ENCODE measurements at places on chromosomes 7 and 10. TPM values are rescaled to one million over a fixed set of nuclear protein-coding genes. Genes with fewer than 3 reads are reported as not detected.
A peak's percentile ranks its signal among the peaks of the same experiment; 100 is the strongest.

GRCh38 chr10:63467841-63468240 is 2.1 kb upstream of the JMJD1C start:
- DNase-seq = no peak

DNA sequence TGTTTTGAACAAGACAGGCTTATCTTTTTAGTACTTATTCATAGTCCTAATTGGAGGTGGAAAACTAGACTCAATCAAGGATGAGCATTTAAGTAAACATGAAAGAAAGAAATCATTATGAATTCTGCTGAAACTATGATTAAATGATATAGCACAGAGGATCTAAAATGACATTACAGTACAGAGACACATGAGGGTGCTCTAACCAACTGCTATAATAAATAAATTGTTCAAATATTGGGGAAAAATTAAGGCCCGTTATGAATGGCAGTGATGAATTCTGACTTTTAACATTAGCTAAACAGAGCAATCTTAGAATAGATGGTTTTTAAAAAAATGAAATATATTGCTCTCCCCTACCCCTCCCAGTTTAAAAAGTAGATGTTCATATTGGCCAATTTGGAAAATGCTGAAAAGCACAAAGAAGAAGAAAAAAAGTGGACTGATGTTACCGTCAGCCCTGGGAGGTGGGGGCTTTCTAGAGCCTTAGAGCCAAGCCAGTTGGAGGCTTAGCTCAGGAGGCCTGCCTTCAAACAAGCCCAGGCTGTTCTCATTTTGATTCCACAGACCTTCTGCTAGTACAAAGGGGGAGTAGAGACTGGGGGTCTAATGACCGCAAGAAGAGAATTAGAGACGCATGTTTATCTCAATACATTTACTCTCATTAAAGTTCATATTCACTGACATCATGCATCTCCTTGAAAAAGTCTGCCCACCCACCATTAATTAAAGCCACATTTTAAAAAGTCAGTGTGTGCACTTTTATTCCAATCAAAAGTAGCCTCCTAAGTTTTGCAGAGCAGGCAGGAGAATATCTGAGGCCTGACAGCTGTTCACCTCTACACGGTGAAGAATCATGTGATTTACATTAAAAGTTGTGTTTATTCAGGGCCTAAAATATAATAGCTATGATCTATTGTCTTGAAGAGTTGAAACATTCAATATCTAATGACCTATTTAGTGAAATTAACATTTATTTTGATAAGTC is 10.0 kb downstream of the WNT2 start:
- no peak for DNase-seq

DNA sequence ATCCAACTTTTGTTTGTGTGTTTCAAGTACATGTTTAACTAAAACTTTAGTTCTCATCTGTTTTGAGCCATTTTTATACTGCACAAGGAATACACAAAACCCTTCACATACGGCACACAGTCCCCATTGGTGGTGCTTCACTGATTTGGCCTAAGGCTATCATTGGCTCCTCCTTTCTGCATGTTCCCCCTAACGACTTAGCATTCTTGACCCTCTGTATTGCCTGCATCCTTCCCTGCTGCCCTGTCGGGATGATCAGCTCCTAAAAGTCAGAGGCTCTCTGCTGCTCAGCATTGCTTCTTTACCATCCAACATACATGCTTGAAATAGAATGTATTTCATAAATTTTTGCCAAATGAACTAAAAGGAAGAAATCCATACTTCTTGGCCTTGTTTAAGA is 111.4 kb upstream of the ABCB5 start:
- no peak for DNase-seq

GRCh38 chr10:62614389-62615157 is 189.9 kb upstream of the ADO start:
- peak; percentile 76 for DNase-seq

DNA sequence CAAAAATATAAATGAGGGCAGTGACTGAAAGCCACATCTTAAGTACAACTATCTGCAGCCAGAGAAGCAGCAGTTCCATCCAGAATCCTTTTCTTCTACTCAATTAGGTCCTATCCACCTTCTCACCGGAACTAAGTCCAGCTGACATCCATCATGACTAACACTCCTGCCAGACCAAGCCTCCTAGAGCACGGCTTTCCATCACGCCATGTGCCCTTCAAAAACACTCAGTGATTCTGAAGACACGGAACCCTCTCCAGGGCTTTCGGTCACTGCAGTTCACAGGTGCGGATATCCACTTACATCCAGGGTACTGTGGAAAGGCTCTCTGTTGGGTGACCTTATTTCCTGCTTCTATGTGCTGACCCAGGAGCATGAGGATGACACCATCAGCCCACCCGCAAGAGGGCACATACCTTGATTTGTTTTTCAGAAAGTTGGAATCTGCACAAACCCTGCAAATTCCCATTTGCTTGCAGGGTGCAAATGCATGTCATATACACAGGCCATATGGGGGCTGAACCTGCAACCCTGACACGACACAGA is 64.3 kb downstream of the FAM171A1 start:
- no peak for DNase-seq

DNA sequence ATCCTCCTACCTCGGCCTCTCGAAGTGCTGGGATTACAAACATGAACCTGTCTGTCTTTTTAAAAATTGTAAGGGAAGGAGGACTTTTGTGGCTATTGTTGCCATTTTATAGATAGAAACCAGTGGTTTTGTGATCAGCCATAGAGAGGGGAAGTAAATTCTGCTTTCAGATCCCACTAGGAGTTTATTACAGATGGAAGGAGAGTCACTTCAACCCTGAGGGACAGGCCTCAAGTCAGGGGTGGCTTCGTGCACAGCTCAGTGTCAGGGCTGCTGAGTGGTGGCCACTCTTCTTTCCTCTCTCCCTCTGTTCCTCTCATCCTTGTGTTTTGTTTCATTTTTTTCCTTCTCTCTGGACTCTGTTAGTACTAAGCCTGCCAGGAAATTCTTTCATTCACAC is 60.8 kb downstream of the OGDH start:
- no peak for DNase-seq

- DNase-seq = no peak
Measured at GRCh38 chr7:128875523-128875948, 12.9 kb downstream of the ATP6V1F start.

- DNase-seq = no peak
Measured at GRCh38 chr10:116774728-116775151, 32.4 kb upstream of the HSPA12A start.

DNA sequence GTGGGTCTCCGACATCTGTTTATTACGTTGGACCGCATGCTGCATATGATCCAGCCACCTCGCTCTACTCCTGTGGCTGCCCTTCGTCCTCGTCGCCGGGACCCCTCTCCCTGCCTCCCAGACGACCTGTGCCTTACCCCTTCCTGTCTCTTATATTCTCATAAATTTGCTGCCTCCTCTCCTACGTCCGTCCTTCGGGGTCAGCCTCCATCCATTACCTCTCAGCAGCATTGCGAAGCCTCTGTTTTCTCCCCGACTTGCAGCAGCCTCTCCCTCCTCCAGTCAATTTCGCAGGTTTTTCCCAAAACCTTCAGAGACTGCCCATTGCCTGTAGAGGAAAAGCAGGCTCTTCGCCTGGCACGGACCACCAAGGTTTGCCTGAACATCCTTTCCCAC is 39.4 kb upstream of the LEP start:
- DNase-seq = no peak

GRCh38 chr10:117126034-117126433 is 12.0 kb downstream of the VAX1 start:
- no peak for DNase-seq

DNA sequence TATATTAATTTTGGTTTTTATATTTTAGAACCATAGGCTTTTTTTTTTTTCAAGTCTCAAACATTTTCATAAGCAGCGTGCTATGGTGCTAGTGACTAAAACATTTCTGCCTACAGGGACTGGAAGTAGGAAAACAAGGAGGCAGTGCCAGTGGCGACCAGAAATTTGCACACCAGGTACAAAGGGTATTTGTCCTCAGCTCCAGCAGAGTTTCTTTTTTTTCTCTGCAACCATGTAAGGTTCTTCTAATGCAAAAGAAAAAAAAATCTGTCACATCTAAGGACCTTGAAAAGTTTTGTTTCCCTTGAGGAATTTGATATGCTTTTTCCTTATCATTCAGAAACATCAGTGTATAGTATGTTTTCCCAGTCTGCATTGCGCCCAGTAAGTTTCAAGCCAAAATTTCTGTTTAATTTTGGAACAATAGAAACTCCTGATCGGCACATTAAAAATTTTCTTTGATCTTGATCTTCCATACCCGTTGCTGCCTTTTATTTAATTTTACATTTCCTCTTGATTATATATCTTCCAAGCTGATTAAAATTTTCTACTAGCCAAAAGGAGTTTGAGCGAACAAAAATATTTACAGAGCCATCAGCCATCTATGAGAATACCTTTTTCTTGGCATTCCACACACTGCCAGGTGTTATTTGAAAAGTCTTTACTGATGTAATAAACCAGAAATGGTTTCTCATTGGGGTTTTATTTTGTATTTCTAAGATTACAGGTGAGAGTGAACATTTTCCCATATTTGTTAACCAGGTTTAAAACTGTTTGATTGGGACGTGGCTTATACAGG is 956 bp upstream of the KLHDC10 start:
- no peak for DNase-seq

GRCh38 chr10:31317171-31317570 is 1.8 kb upstream of the ZEB1 start:
- no peak for DNase-seq

DNA sequence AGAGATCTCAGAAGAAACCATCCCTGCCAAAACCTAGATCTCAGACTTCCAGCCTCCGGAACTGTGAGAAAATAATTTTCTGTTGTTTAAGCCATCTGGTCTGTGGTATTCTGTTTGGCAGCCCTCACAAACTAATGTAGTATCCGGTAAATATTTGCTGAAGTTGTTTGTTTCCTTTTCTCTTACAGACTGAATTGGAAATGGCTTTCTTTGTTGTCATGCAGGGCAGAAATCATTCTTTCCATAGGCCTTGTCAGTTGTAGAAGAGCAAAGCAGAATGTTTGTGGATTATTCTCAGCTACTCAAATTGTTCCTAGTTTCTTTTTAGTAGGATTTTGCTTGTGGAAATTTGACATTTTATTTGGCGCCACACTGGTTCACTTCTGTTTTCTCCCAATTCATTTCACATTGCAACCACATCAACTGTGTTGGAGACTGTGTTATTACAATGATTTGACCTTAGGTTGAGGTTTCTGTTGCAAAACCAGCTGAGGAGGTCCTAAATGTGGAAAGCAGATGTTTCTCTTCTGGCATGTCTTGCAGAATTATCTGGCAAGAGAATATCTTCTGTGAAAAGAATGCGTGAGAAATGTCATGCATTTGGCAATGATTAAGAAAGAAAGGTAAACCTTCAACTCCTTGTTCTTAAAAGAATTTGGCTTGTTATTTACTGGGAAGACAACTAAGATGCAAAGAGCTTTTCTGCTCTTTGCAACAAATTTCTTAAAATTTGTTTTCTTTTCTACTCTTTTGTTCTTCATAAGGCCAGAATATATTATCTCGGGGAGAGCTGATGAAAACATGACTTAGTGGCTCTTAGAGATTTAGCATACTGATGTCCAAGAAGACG is 25.8 kb downstream of the ACTA2 start:
- no peak for DNase-seq

CALN1 gene
- 1.9 TPM for total RNA-seq

GPR37 gene
- total RNA-seq = 0.79 TPM

MIOS gene
- 24.0 TPM for total RNA-seq

DDIT4 gene
- total RNA-seq = 16.1 TPM

COL13A1 gene
- 114 TPM for total RNA-seq

TMEM229A gene
- not detected for total RNA-seq

Data from HT1080 (cell line).